Mesangial cell (primary cell): ENCODE measurements at places on chromosomes 13 and 19. TPM values are rescaled to one million over a fixed set of nuclear protein-coding genes. Genes with fewer than 3 reads are reported as not detected.

SIGLEC14 gene
- not detected in 2 replicates for total RNA-seq

CRX gene
- total RNA-seq: not detected in 2 replicates

IGFL4 gene
- total RNA-seq: not detected in 2 replicates

CACNG8 gene
- under 0.01 and 0.13 TPM in 2 replicates for total RNA-seq

PABPC3 gene
- total RNA-seq: 0.33 and 0.51 TPM in 2 replicates

TPTE2 gene
- not detected in 2 replicates for total RNA-seq

TUBB4A gene
- total RNA-seq: 4.6 and 15.2 TPM in 2 replicates

F7 gene
- under 0.01 TPM in 1 of 2 replicates, not detected in the other for total RNA-seq

CPB2 gene
- not detected in 2 replicates for total RNA-seq

SNAPC2 gene
- total RNA-seq: 24.3 and 38.7 TPM in 2 replicates

PSG7 gene
- not detected in 2 replicates for total RNA-seq

ANKLE1 gene
- 0.76 and 2.4 TPM in 2 replicates for total RNA-seq

KCNN1 gene
- total RNA-seq: not detected in 2 replicates

NCAN gene
- not detected in 2 replicates for total RNA-seq

IGLON5 gene
- total RNA-seq: not detected in 2 replicates

ZNF541 gene
- 0.13 TPM in 1 of 2 replicates, not detected in the other for total RNA-seq

NMRK2 gene
- total RNA-seq: not detected in 2 replicates

PLIN5 gene
- not detected in 2 replicates for total RNA-seq

RAB3A gene
- 0.65 and 2.4 TPM in 2 replicates for total RNA-seq

PGLYRP2 gene
- total RNA-seq: not detected in 2 replicates

TMEM145 gene
- 0.13 and 0.16 TPM in 2 replicates for total RNA-seq

TPRX1 gene
- total RNA-seq: not detected in 2 replicates
